ENCODE measurements at places on chromosomes 1 and 21. TPM values are rescaled to one million over a fixed set of nuclear protein-coding genes. Genes with fewer than 3 reads are reported as not detected.

FNDC5 gene
- total RNA-seq = 0.20 TPM

CAMK2N1 gene
- 19.0 TPM for total RNA-seq

CD52 gene
- 0.98 TPM for total RNA-seq

TSPEAR gene
- not detected for total RNA-seq

AGT gene
- 0.73 TPM for total RNA-seq

All from subcutaneous preadipocyte (primary cell).